ENCODE measurements at places on chromosomes 4 and X.

DNA sequence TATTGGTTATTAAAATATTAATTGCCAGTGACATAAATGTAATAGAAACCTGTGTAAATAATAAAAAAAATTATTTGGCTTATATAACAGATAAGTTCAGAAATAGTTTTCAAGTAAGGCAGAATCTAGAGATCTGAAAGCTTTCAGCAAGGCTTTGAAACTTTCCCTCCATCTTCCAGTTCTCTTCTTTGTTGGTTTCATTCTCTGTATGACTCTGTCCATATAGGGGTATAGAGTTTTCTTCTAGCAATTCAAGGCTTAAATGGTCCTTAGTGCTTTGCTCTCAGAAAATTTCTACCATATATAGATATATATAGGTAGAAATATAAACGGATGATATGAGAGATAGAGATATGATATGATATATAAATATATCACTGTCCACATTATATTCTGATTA lies 160.5 kb upstream of the GABRA2 start:
- DNase-seq = no peak

DNA sequence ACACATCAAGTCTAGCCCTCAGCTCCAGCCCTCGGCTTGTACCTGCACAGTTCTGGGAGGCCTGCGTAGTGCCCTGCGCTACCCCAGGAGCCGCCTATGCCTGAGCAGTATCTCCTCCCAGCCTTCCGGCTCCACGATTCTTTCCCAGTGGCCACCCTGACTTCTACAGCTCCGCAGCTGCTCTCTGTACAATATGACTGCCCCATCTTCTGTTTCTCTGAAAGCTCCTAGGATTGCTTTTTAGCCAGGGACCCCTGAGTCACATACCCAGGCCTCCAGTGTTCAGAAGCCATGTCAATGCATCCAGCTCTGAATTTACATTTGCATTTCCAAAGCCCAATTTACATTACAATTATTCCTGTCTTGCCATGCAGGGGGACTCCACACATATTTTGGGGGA lies 135.5 kb downstream of the PJA1 start:
- no peak for DNase-seq

DNA sequence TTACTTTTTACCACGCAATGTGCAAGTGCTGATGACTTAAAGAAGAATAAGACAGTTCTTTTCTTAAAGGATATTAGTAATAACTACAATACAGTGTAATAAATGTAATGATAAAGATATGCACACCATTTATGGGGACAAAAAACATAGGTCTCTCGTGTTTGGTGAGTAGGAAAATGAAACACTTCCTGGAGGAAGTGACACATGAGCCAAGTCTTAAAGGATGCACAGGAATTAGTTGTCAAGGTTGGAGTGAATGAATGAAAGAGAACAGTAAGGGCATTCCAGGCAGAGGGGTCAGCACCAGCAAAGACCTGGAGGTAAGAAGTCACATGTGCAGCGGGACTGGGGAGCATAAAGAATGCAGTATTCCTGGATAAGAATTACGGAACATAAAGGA lies 112.7 kb downstream of the SH3RF1 start:
- no peak for DNase-seq

DNA sequence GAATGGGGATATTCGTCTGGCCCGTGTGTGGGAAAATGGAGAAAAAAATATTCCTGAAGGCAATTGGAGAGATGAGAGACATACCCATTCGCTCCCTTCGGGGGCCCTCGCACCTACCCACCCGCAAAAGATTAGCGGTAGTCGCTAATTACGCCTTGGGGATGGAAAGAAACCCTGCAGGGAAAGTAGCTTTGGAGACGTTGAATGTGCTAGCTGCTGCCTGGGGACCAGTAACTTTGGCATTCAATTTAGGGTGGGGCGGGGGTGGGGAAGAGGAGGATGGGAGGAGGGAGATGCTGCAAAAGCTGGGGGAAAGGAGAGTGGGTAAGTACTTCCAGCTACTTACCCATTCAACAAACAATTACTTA lies 407 bp upstream of the ZC4H2 start:
- peak; percentile 1 for DNase-seq

- DNase-seq = no peak
Measured at GRCh38 chrX:97564496-97564895, 680.8 kb downstream of the RPA4 start.

DNA sequence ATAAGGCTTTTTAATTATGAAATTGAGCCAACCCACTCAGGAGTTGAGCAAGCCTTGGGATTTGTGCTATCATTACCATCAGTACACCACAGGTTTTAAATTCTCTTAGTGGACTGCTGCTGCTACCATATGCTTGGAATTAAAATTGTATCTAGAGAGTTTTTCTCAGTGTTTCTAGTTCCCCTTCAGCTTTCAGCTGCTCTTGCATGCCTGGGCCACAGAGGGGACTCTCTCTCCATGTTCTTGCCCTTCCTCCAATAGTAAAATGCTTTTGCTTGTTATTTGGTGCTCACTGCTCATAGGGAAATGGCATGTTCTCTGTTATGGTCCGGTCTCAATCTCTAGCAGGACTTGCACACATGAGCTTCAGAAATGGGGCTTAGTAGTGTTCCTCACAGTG lies 101.9 kb downstream of the IGSF1 start:
- DNase-seq = no peak

- DNase-seq = no peak
Measured at GRCh38 chr4:175988511-175988910, 77.1 kb upstream of the WDR17 start.

DNA sequence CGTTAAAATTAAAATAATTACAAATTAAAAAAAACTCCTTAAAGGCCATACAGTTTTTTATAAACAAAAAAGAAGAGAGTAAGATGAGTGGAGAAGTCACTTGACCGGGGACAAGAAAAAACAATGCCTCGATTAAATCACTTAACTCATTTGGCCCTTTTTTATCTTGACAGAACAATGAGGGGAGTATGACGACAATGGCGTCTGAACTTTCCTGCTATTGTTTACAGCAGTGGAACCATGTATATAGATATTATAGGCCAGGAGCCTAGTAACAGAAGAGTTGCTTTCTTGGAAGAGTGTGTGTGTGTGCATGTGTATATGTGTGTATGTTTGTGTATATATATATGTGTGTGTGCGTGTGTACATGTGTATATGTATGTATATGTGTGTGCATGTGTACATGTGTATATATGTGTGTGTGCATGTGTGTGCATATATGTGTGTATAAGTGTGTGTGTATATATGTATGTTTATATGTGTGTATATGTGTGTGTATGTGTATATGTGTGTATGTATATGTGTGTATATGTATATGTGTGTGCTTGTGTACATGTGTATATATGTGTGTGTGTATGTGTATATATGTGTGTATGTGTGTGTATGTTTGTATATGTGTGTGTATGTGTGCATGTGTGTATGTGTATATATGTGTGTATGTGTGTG lies 153.4 kb upstream of the FAT1 start:
- DNase-seq = no peak

DNA sequence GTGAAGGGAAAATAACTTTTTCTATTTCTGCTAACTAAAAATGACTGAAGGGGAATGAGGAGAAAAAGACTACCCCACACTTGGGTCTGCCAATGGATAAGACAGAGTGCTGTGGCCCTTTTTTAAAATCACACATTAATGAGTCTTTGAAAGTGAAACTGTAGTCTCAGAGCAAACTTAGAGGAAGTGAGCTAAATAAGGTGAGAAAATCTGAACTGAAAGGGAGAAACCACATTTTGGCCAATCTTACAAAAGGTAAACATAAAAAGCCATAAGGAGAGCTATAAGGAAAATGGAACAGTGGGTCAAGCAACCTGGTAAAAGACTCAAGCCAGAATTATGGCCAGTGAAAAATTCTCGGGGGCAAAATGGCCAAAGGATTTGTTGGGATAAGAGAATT lies 755.1 kb upstream of the IGFBP7 start:
- DNase-seq = no peak

- no peak for DNase-seq
Measured at GRCh38 chr4:125021189-125021588, 293.6 kb upstream of the FAT4 start.

GRCh38 chrX:120732461-120732860 lies 102.6 kb upstream of the C1GALT1C1 start:
- no peak for DNase-seq

GRCh38 chr4:24704149-24704548 lies 91.2 kb upstream of the SOD3 start:
- no peak for DNase-seq

Measured in stimulated activated CD4-positive, alpha-beta T cell treated with anti-CD3 and anti-CD28 coated beads, Interleukin-4, amount 100 ng/mL, for 1 hour (primary cell).